Stimulated activated CD4-positive, alpha-beta T cell treated with anti-CD3 and anti-CD28 coated beads, Interleukin-1b, Interleukin-23, amount 100 ng/mL, for 1 hour (primary cell): ENCODE measurements at places on chromosomes 13 and 19.

- DNase-seq: no peak
Observed at GRCh38 chr13:85503797-85504196, 295.4 kb downstream of the SLITRK6 start.

GRCh38 chr13:25766576-25766975 is 285.2 kb downstream of the SHISA2 start:
- no peak for DNase-seq

- no peak for DNase-seq
Observed at GRCh38 chr13:87754097-87754496, 82.9 kb downstream of the SLITRK5 start.

DNA sequence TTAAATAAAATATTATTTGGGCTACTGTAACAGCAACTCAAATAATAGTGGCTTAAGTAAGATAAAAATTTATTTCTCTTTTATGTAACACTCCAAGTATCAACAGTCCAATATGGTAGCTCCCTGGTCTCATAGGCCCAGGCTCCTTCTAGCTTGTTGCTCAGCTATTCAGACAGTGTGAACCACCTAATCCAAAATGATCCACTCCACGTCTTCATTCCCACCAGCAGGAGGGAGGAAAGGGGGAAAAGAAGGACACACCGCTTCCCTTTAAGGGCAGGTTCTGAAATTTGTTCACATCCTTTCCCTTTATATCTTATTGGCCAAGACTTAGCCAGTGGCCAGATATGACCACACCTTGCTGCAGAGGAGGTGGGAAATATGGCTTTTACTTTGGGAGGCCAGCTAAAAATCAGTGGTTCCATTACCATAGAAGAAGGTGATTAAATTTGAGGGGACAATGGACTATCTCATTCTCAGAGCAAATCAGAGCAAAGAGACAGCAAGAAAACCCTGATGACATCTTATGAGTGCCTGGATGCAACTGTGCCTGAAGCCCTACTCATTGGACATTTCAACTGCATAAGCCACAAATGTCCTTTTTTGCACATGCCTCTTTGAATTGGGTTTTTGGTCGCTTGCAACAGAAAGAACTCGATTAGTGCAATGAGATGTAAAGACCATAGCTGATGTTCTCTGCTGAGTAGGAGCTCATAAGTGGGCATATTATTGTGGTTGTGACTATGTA is 7.0 kb upstream of the EPOR start:
- no peak for DNase-seq

- no peak for DNase-seq
Observed at GRCh38 chr19:31039151-31039550, 310.1 kb downstream of the TSHZ3 start.

GRCh38 chr13:110236431-110236830 is 70.5 kb downstream of the COL4A1 start:
- DNase-seq: no peak

GRCh38 chr13:76756451-76756850 is 129.8 kb downstream of the KCTD12 start:
- no peak for DNase-seq

GRCh38 chr13:36261011-36261410 is 36.6 kb downstream of the CCDC169 start:
- DNase-seq: no peak

DNA sequence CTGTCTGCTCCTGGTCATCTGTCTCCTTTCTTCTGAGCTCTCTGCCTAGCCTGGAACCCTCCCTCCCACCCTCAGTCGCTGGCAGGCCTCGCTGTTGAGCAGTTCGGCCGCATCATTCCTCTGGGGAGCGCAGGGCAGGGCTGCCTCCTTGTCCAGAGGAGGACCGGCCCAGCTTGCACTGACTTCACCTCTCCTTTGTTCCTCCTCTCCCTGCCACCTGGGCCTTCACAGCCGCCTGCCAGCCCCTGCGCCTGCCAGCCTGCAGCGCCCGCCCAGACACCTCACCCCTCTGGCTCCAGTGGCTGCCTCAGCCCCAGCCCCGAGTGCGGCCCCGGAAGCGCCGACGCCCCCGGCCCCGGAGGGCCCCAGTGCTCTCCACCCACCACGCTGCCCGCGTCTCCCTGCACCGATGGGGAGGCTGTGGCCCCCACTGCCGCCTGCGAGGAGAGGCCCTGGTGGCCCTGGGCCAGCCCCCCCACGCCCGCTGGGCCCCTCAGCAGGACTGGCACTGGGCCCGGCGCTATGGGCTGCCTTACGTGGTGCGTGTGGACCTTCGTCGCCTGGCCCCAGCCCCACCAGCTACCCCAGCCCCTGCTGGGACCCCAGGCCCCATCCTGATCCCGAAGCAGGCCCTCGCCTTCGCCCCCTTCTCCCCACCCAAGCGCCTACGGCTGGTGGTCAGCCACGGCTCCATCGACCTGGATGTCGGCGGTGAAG is 7.2 kb downstream of the KMT5C start:
- no peak for DNase-seq

DNA sequence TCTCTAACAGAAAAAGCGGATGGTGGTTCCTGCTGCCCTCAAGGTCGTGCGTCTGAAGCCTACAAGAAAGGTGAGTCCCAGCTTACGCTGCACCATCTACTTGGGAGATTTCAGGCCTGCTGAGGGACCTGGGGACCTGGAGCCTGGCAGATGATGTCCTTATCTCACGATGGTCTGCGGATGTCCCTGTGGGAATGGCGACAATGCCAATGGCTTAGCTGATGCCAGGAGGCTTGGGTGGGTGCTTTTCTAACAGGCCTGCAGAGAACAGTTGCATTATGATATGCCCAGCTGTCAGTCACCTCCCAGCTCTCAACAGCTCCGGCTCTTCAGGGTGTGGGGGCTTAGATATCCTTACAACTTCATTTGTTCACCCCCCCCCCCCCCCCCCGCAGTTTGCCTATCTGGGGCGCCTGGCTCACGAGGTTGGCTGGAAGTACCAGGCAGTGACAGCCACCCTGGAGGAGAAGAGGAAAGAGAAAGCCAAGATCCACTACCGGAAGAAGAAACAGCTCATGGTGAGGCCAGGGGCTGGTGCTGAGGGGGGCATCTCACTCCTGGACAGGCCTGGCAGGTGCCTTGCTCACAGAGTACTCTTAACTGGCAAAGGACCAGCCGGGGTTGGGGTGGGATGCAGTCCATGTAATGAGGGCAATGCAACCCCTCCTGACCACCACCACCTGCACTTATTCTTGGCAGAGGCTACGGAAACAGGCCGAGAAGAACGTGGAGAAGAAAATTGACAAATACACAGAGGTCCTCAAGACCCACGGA is 3.8 kb downstream of the RPL13A start:
- DNase-seq: no peak

- DNase-seq: no peak
Observed at GRCh38 chr13:104385404-104385803, 1319.2 kb upstream of the SLC10A2 start.

- no peak for DNase-seq
Observed at GRCh38 chr13:34567597-34567996, 374.5 kb upstream of the NBEA start.

- DNase-seq: peak; percentile 93
Observed at GRCh38 chr19:41951686-41952172, 7.4 kb downstream of the RABAC1 start.

GRCh38 chr13:51453207-51453958 is 547 bp upstream of the INTS6 start:
- DNase-seq: peak; percentile 67

DNA sequence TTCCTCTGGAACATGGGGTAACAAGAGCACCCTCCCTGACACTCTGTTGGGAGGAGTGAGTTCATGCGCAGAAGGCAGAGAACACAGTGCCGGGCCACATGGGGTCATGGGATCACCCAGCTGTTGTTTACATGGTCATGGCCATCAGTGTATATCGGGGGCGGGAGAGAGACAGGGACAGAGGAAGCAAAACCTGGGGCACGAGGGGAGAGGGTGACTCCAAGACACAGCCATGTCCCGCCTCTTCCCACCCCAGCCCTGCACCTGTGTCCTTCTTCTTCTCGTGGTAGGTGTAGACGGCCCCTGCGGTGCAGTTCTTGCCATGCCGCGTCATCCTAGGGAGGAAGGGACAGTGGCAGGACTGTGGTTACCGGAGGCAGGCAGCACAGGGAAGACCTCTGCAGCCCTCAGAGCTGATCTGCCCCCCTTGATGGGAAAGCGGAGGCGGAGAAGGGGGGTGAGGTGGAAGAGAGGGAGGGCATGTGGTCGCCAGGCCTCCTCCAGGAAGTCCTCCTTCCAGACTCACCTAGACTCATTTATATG is 19.9 kb downstream of the NOSIP start:
- DNase-seq: no peak

GRCh38 chr19:4738734-4739133 is 15.1 kb upstream of the DPP9 start:
- no peak for DNase-seq

- no peak for DNase-seq
Observed at GRCh38 chr13:74450525-74450845, 316.3 kb upstream of the KLF12 start.

- DNase-seq: no peak
Observed at GRCh38 chr13:62433660-62434059, 1018.0 kb upstream of the PCDH20 start.

DNA sequence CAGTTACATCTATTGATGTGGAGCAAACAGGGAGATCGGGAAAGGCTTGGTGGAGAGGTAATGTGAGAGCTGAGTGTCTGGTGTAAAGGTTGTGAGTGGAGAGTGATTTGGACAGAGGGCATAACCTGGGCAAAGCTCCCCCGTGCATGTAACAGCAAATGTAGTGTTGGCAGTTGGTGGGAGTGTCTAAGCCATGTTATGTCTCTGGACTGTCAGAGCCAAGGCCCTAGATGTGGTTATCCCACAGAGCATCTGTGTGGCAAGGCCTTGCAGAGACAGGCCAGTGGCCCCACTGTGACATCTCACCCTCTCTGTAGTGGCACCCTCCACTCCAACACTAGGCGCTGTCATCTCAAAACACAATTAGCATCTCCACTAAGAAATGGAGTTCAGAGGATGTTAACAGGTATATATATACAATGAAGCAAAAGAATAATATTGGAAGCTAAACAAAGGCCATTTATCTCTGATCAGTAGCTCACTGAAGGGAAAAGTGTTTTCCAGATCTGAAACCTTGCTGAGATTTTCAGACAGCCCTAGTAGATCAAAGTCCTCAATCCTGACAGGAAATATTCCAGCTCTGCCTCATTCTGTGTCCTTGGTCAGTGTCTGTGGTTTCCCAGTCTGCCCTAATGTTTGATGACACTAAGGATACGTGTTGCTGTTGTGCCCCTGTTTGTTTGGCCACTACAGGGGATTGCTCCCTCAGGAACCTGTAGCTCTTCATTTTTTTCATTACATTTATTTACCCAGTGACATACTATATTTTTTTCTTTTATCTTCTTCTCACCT is 20.2 kb downstream of the POLR1D start:
- no peak for DNase-seq

DNA sequence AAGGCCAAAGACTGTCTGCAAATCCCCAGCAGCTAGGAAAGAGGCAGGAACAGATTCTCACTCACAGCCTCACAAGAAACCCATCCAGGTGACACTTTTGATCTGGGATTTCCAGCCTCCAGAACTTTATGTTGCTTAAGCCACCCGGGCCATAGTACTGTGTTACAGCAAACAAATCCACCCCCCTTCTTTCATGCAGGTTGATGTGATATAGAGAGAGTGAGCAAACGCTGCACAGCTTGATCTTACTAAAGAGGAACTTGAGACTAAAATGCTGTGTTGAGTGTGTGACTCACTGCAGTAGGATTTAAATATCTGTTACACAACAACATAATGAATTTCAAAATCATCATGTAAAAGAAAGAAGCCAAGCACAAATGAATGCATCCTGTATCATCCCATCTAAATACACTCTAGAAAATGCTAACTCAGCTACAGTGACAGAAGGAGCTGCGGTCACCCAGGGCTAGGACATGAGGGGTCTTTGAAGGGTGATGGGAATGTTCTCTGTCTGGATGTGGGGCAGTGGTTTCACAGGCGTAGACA is 32.2 kb downstream of the RCBTB2 start:
- DNase-seq: no peak

DNA sequence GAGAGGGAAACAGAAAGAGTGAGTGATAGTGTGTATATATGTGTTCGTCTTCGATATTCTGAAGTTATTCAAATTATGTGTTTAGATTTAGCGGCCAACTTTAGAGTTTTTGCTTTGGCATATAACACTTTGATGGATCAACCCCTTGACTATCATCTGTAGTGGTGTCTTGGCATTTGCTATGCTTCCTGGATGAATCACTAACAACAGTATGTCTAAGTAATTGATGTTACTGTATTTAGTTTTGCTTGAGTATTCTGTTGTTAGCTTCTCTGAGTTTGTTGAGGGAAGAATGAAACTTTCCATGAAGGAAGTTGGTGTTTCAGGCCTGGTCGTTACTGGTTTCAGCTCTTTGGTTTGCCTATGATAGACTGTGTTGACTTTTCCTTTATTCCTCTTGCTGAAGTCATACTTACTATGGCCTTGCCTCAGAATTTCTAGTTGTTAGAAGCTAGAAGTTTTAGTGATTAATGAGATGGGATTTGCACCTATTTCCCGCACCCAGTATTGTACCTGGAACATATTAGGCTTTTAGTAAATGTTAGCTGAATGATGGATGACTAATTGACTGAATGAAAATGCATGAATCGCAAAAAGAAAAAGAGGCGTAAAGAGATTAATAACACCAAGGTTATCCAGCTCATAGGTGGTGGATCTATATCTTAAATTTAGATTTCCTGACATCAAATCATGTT is 20.7 kb downstream of the NDFIP2 start:
- DNase-seq: no peak

GRCh38 chr19:58385891-58386575 is 1.0 kb upstream of the RPS5 start:
- DNase-seq: no peak

GRCh38 chr19:47521473-47522180 is 6.8 kb upstream of the NAPA start:
- no peak for DNase-seq

DNA sequence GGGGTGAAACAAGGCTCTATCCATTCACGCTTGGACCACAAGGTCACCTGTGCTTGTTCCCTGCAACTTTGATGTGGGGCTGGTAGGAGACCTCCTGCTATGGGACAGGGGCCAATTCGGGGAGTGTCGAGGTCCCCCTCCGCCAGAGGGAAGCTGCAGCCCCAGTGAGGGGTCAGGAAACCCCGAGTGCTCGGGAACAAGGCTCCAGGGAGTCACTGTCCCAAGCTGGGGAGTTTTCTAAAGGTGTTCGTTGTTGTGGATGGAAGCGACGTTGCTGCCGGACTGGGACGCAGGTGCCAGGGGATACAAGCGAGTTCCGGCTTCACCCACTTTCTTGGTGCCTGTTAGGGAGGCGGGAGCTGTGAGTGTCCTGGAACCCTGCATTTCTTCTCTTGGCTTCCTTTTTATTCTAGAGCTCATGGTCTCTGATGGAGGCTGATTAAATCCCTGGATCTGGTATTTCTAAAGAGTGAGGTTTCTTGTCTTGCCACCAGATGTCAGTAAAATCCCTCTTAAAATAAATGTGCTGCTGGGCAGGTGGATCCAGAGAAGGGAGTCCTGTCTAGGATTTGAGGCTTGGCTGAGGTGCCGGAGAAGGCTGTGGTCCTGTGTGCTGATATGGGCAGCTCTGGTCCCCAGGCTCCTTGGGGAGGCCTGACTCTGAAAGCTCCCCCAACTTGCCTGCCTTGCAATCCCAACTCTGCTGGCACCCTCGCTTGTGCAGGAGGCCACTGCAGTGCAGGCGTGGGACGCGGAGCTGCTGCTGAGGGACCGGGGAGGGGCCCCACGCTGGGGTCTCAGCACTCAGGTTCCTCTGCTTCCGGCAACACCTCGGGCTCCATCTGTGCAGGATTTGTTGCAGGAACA is 153.9 kb downstream of the TEX29 start:
- DNase-seq: no peak
